ENCODE measurements at places on chromosomes 11 and 22.

DNA sequence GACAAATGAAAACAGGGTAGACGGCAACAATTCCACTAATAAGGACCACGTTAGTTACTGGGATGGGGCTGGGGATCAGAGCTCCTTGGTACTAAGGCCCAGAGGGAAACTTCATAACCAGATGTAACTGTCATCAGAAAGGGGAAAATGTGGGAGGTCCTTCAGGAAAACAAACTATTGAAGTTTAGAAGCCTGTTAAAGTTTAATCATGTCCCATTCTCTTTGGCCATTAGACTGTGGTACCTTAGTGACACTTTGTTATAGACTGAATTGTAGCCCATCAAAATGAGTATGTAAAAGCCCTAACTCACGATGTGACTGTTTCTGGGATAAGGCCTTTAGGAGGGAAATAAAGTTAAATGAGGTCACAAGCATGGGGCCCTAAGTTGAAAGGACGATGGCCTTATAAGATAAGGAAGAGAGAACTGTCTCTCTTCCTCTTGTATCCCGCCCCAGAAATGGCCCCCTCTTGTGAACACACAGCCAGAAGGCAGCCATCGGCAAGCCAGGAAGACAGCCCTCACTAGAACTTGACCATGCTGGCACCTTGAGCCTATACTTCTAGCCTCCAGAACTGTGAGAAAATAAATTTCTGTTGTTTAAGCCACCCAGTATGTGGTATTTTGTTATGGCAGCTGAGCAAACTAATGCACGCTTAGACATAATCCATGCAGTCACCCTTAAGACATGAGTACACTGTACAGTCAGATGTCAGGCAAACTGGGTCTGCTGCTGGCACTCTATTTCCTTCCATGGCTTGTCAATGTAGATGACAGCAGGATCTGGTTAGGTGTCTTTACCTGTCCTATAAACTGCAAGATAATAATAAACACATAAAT lies 26.9 kb upstream of the USP47 start:
- no peak for DNase-seq

DNA sequence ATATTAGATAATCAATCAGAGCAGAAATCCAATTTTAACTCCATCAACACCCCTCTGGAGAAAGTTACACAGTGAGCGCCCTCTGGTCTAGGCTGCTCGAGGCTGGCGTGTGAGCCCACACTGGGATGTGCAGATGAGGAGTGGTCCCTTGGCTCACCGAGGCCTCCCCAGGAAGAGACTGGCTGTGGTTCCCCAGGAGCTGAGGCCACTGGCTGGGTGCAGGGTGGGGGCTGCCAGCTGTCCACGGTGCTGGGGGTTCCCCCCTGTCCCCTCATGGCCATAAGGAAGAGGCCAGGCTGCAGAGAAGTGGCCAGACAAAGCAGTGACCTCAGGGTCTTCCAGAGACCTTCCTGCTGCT lies 750.7 kb downstream of the BRD1 start:
- DNase-seq: no peak

GRCh38 chr11:17298302-17298701 lies 21.8 kb downstream of the NUCB2 start:
- DNase-seq: no peak

DNA sequence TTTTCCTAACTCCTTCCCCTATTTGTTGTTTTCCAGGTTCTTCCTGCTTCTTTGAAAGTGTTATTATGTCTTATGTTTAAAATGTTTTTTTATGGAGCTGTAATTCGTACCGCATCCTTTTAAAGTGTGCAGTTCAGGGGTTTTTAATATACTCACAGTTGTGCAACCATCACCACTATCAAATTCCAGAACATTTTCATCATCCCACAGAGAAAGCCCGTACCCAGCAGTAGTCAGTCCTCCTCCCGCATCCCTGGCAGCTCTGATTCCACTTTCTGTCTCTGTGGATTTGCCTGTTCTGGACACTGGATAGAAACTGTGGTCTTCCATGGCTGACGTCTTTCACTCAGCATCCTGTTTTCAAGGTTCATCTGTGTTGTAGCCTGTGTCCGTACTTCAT lies 73.7 kb downstream of the JAM3 start:
- DNase-seq: no peak

DNA sequence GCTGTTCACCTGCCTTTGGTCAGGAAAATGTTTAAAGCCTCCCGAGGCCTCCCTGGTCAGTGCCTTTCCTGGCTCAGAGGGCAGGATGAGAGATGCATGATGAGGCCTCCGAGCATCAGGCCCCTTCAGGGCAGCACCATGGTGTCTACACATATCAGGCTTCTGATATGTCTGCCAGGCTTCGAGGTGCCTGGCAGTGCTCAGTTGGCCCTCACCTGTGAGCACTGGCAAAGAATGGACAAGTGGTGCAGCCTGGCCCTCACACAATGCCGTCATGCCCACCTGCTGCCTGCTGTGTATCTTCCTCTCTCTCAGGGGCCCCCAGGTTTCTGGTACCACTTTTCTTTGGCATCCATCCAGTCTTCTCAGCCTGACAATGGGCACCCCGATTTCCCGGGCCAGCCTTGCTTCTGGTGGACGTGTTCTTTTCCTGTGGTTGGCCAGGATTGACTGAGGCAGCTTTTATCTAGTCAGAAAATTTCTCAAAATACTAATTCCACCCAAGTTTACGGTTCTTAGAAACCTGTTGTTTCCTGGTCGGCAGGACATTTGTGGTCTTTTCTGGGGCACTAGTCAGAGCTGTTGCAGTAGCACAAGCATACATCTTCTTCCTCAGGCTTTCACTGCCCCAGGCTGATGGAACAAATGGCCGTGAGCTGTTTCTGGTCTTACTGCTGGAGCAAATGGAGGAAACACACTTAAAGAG lies 76.8 kb upstream of the SUSD2 start:
- no peak for DNase-seq

DNA sequence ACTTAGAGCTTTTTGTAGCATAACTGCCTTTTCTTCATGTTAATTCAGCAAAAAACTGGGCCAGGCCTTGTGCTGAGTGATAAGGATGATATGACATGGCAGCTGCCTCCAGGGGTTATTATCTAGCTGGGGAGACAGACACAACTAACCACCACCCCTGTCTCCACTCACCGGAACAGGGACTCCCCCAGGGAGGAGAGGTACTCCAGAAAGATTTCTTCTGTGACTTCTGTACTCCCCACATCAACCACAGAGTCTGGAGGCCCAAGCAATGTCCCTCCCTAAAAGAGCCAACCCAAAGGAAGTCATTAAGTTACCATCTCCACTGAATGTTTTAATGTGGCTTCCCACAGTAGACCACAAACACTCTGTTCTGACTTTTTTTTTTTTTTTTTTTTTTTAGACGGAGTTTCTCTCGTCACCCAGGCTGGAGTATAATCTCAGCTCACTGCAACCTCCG lies 14.3 kb upstream of the PMM1 start:
- DNase-seq: no peak

GRCh38 chr11:88439356-88439755 lies 101.8 kb upstream of the CTSC start:
- no peak for DNase-seq

DNA sequence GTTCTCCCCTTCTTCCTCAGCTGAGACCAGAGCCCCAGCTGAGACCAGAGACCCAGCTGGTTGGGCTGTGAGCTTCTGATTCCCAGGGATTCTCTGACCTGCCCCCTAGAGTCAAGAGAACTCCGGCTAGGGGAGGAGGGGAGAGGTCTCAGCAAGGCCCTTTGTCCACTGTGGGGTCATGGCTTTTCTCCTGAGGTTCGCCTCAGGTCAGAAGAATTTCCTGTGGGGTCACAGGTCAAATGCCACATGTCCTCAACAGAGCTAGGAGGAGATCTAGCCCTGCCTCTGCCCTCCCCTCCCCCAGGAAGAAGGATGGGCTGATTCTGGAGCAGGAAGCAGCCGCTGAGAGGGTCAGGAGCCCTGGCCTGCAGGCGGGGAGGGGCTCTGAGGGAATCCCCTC lies 23.7 kb downstream of the HTR3A start:
- DNase-seq: no peak

- peak; percentile 72 for DNase-seq
These were observed 77.6 kb upstream of the SESN3 start for GRCh38 chr11:95308512-95309035.

DNA sequence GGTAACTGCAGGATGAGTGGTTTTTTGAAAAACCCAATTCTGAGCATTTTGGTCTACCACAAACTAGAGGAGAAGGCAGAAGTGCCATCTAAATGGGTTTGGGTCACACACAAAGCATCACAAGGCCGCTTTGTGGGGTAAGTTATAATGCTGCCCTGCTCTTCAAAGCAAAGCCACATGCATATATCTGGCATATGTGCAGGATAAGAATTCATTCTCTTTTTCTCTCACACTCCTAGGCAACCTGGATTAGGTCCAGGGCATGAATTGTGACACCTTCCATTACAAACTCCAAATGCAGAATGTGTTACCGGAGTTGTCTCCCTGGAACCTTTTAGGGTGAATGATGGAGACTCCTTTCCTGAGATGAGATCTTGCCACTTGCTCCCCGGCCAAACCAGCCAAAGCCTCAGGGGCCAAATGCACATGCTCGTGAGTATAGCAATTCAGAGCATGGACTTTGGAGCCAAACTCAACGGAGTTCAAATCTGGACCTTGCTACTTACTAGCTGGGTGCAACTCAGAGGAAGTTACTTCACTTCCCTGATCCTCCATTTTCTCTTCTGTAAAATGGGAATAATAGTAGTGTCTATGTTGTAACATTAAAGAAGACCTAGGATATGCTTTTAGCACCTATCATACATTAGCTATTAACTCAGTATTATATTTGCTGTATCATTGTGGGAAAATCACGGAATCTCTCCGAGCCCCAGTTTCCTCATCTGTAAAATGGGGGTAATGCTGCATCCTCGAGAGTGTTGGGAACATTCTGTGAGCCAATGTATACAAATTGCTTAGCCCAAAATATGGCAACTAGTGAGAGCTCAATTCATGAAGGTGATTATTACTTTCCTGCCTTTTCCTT lies 96.6 kb downstream of the COMMD9 start:
- DNase-seq: no peak

DNA sequence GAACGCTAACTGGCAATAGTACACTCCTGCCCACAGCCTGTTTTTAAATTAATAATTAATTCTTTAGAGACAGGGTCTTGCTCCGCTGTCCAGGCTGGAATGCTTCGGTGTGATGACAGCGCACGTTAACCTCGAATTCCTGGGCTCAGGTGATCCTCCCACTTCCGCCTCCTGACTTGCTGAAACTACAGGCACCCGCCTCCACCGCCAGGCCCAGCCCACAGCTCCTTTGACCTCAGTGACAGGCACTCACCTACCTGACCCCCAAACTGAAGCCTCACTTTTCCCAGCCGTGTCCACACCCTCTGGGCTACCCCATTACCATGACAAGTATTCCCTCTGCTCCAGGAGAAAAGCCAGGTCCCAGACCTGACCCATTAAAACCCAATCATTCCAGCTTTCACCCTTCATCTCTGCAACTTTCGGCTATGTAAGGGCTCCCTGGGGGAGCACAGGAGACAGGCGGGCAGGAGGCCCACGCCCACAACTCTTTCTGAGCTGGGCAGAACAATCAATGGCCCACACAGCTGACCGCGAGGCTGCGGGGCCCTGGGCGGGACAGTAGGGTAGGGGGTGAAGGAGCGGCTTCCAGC lies 730 bp downstream of the LMNTD2 start:
- no peak for DNase-seq

DNA sequence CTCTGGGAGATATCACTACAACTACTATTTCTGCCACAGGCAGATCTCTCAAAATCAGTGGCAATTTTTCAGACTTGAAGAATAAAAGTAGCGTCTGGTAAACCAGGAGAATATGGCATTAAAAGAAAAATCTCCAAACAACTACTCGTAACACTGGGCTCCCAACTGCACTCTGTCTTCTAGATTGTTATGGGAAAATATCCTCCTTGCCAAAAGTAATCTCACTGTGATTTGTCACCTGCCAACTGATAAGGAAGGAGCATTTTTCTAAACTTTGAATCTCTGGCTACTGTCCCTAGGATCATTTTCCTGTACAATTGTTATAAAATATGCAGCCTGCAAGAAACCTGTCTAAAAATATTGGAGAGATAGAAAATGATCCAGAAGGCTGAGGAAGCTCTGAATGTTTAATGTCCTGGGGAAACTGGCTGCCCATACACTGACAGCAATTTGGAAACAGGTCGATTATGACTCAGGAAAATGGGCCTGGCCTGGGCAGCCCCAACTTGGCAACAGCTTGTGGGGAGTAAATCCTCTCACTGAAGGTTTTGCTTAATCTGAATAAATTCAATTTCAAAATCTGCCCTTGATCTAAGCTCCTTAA lies 90.5 kb upstream of the DBX1 start:
- no peak for DNase-seq

DNA sequence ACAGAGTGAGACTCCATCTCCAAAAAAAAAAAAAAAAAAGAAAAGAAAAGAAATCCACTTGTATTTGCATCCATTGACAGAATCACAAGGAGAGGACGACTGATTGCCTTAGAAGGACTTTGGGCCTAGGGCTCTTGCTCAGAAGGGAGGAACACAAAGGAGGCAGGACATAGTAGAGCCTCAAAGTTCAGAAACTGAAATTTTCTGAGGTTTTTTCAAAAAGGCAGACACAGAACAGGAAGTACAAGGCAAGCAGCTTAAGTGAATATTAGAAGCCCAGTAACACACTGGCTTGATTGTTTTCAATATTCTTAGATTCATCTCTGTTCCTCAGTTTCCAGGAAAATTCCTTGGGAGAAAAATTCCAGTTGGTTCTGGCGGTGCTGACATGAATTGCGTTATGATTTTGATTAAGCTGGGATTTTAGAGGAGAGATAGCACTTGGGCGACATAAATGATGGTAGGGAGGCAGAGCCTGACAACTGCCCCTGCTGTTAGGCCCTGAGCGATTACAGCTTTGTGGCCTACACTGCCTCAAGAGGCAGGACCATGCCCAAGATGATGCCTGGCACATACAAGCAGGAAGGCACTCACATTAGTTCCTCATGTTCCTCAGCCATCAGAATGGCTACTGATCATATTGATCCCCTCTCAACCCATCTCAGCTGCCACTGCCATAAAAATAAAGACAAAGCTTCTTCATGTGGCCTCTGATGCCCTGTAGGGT lies 15.3 kb downstream of the CLPB start:
- DNase-seq: no peak

GRCh38 chr22:21725956-21726649 lies 9.5 kb downstream of the YPEL1 start:
- DNase-seq: no peak

DNA sequence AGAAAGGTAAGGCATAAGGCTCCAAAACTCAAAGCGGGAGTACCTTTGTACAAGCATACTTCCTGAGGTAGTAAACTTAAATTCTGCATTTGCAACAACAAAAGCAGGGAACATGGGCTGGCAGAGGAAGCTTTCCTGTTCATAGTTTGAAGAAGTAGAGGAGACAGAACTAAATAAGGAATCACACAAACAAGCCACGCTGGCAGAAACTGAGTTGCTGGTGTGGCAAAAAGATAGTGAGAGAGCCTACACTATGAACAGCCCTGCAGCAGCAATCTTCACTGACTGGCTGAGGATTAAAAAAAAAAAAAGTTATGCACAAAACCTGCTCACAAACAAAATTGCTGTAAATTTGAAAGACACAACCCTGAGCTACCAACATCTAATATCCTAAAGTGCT lies 46.5 kb downstream of the FCHSD2 start:
- no peak for DNase-seq

DNA sequence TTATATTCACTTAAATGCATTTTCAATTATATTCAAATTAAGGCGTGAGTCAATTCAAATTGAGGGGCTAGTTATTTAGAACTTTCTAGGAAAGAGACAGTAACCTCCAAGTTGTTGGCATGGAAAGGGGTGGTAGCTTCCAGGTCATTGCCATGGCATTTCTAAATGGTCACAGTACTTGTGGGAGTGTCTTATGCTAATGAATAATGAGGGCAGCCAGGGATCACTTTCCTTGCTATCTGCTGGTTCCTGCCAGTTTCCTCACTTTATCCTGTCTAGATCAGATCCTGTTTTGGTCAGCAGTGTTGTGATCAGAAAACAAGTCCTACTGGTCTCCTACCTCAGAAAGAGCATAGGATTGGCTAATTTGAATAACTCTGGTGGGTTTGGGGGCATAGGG lies 21.8 kb upstream of the RNASEH2C start:
- no peak for DNase-seq
